ENCODE measurements at places on chromosomes 7 and 10. TPM values are rescaled to one million over a fixed set of nuclear protein-coding genes. Genes with fewer than 3 reads are reported as not detected.
A peak's percentile ranks its signal among the peaks of the same experiment; 100 is the strongest.

DNA sequence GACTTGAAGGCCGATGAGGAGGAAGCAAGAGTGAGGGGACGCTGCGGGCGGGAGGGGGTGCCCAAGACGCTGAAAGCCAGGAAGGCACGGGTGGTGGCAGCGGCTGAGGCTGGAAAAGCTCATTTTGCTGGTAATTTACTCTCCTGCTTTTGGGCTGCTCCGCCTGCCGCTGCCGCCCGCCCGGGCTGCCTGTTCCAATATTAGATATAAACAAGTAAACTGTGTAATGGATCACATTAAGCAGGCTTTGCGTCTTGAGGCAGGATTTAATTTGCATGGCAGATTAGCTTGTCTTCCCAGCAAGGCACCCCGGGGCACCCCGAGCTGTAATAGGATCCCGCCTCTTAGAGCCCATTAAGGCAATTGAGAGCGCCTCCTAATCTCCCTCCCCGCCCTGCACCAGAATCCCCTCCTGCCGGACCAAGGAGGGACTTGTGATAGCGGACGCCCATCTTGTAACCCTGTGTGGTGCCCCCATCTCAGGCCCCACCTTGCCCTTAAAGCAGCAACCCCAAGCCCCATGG lies 46.1 kb upstream of the SLF2 start:
- no peak overlapping the region for H3K4me3 ChIP-seq
- peaks cover 2% of the 10 kb centered on the region for H3K4me1 ChIP-seq
- H3K27ac ChIP-seq = no peak overlapping the region
- DNase-seq = no peak

DNA sequence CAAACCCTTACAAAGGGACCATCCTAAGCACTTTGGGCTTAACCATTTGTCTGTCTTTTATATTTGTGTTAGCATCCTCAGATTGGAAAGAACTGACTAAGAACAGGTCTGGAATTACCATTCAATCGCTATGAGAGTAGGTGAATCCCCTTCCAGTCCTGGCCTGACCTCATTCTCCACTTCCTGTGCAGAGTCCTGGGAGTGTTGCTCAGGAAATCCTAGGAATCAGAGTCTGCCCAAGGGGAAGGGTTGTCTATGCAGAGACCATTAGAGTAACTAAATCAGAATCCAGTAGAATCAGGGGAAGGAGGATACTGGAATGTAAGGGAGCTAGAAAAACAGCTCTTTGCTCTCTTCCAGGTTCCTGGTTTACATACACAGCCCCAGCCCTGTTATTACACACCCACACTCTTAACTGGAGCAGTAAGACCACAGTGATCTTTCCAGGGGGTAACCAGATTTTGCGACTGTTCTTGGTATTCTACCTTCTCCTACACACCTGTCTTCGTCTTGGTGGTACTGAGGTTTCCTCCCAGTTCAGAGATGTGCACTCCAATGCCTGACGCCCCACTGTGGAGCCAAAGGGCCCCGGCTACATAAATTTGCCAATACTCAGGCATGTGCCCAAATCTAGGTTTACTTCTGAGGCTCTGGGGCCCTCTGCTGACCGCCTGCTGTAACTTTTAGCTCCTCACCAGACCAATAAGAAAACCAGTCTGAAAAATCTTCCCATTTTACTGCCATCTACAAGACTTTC lies 103.7 kb downstream of the RNF216 start:
- peak; percentile 70 for DNase-seq
- no peak overlapping the region for H3K4me3 ChIP-seq
- peak overlapping the region; percentile 20 for H3K27ac ChIP-seq
- no peaks in the 10 kb centered on the region for H3K27me3 ChIP-seq

- peaks cover 44% of the 10 kb centered on the region for H3K27me3 ChIP-seq
- H3K36me3 ChIP-seq = no peaks in the 10 kb centered on the region
- H3K4me1 ChIP-seq = peaks cover 5% of the 10 kb centered on the region
- no peak overlapping the region for H3K27ac ChIP-seq
These were observed 3.8 kb upstream of the DNAH11 start for GRCh38 chr7:21538936-21539495.

- H3K4me1 ChIP-seq = peaks cover 14% of the 10 kb centered on the region
- no peak overlapping the region for H3K27ac ChIP-seq
- no peak overlapping the region for H3K4me3 ChIP-seq
- H3K27me3 ChIP-seq = no peaks in the 10 kb centered on the region
- H3K36me3 ChIP-seq = no peaks in the 10 kb centered on the region
These were observed 143.8 kb upstream of the TMEM106B start for GRCh38 chr7:12067156-12067831.

- no peaks in the 10 kb centered on the region for H3K4me1 ChIP-seq
- H3K36me3 ChIP-seq = no peaks in the 10 kb centered on the region
- peak; percentile 73 for DNase-seq
- H3K4me3 ChIP-seq = no peak overlapping the region
- no peak overlapping the region for H3K27ac ChIP-seq
- H3K27me3 ChIP-seq = peaks cover 15% of the 10 kb centered on the region
These were observed 43.1 kb upstream of the LBX1 start for GRCh38 chr10:101272229-101272868.

DNA sequence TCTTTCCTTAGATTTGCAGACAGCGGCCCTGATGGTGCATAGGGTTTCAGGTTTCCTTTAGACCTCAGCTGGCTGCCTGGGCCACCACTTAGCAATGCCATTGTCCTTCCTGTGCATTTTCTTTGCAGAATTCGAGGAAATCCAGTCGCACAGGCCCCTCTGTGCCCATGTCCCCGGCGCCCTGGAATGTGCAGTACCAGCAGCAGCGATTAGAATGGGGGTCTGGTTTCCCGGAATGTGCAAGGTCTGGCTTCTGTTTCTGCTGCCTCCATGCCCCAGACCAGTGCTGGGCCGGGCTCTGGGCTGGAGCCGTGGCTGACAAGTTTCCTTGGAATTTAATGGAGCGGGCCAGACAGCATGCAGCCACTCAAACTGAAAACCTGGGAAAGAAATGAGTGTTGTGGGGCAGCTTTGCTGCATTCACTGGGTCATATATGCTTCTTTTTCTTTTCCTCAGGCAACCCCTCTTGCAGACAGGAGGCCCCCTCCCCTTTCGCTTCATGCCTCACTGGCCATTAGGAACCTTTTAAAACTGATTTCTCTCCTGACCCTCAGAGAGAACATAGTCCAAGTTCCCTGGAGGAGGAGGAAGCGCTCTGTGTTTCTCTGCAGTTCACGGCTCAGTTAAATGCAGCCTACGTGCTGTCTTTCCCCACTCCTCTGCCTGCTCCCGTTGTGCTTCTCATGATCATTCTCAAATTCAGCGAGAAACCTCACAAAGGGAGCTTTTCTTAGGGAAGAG lies 14.4 kb downstream of the HTRA1 start:
- H3K27me3 ChIP-seq = peaks cover 10% of the 10 kb centered on the region
- no peaks in the 10 kb centered on the region for H3K4me1 ChIP-seq
- H3K4me3 ChIP-seq = no peak overlapping the region
- DNase-seq = no peak
- H3K36me3 ChIP-seq = no peaks in the 10 kb centered on the region
- H3K27ac ChIP-seq = no peak overlapping the region

DNA sequence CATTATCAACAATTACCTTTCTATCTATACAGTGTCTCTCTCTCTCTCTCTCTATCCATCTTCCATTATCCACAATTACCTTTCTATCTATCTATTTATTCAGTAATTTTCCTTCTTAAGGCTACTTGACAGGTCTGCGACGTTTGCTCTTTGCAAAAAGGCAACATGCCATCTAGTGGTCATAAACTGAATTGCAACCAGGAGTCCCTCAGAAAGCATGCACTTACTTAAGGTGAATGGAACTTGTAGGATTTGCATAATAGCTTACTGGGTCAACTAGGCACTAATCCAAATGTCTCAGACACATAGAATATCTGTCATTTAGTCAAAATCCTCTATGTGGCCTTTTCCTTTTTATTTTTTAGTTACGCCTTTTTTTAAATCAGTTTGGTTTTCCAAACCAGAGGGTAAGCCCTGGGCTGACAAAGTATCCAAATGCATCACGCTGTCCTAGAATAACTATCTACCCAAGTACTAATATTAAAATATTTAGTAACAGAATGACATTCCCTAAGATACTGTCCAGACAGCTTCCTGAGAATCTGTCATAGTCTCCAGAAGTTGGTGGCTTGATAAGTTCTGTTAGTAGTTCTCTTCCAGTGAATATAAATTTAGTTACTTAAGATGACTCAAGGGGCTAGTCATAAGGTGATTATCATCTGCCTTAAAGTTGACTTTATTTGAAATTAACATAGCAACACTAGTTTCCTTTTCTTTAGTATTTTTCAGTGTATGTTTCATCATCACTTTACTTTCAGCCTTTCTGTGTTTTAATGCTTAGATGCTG lies 208.3 kb downstream of the PPP1R3A start:
- no peaks in the 10 kb centered on the region for H3K36me3 ChIP-seq
- peak; percentile 24 for DNase-seq
- H3K4me1 ChIP-seq = no peaks in the 10 kb centered on the region
- H3K4me3 ChIP-seq = no peak overlapping the region

The ABCB4 gene
- not detected for total RNA-seq

The SPDYE2 gene
- total RNA-seq = not detected

The GPR141 gene
- total RNA-seq = not detected

The LMOD2 gene
- total RNA-seq = not detected

DNA sequence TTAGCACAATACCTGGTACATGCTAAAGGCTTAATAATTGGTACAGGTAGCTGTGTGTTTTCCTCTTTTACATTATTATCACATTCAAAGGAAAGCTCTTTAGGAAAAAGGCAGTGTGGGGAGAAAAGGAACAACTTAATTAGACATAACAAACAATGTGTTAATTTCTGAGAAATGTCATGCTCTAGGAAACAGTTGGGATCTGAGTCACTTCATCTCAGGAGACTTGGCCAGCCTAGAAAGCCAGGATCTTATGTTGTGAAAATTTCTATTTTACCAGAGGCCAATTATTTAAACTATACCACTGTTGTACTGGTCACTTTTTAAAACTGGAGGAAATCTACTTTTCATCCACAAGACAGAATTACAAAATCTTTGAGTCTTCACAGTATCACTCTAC lies 39.6 kb downstream of the ARMH3 start:
- DNase-seq = no peak
- no peaks in the 10 kb centered on the region for H3K4me1 ChIP-seq
- H3K36me3 ChIP-seq = peaks cover 7% of the 10 kb centered on the region
- H3K4me3 ChIP-seq = no peak overlapping the region
- no peak overlapping the region for H3K27ac ChIP-seq

- H3K27me3 ChIP-seq = no peaks in the 10 kb centered on the region
- peaks cover 87% of the 10 kb centered on the region for H3K4me1 ChIP-seq
- no peak overlapping the region for H3K27ac ChIP-seq
- H3K36me3 ChIP-seq = peaks cover 11% of the 10 kb centered on the region
These were observed 23.3 kb upstream of the PCGF5 start for GRCh38 chr10:91197127-91197526.

The OR6V1 gene
- total RNA-seq = not detected

- peaks cover 18% of the 10 kb centered on the region for H3K36me3 ChIP-seq
- H3K4me1 ChIP-seq = peaks cover 31% of the 10 kb centered on the region
- H3K27me3 ChIP-seq = no peaks in the 10 kb centered on the region
- peak overlapping the region; percentile 86 for H3K4me3 ChIP-seq
These were observed 778 bp upstream of the TRIM8 start for GRCh38 chr10:102643336-102644065.

The ZNF853 gene
- 1.2 TPM for total RNA-seq

GRCh38 chr10:129513312-129513711 lies 46.3 kb downstream of the MGMT start:
- H3K4me3 ChIP-seq = no peak overlapping the region
- DNase-seq = no peak
- no peak overlapping the region for H3K27ac ChIP-seq
- H3K36me3 ChIP-seq = peaks cover 13% of the 10 kb centered on the region
- H3K27me3 ChIP-seq = no peaks in the 10 kb centered on the region

GRCh38 chr7:142131439-142132185 lies 20.1 kb downstream of the MGAM2 start:
- H3K27me3 ChIP-seq = peaks cover 8% of the 10 kb centered on the region
- no peak overlapping the region for H3K4me3 ChIP-seq
- no peaks in the 10 kb centered on the region for H3K36me3 ChIP-seq
- H3K4me1 ChIP-seq = no peaks in the 10 kb centered on the region

DNA sequence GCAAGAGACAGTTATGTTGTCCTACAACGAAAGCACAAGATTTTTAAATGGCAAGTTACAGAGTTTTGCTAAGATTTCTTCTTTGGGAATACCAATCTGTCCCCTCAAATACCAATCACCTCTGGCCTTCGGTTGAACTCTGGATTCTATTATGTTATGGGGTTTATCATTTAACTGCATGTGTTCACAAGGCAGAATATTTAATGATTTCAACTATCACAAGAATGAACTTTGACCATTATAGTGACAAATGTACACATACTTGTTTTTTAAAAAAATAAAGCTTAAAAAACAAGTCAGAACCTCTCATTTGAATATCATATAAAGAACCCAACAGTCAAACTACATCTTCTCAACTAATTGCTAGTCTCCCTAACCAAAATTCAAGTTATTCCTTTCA lies 11.3 kb downstream of the OAT start:
- H3K27ac ChIP-seq = no peak overlapping the region
- H3K4me3 ChIP-seq = no peak overlapping the region
- H3K27me3 ChIP-seq = no peaks in the 10 kb centered on the region
- peaks cover 30% of the 10 kb centered on the region for H3K36me3 ChIP-seq
- DNase-seq = no peak

DNA sequence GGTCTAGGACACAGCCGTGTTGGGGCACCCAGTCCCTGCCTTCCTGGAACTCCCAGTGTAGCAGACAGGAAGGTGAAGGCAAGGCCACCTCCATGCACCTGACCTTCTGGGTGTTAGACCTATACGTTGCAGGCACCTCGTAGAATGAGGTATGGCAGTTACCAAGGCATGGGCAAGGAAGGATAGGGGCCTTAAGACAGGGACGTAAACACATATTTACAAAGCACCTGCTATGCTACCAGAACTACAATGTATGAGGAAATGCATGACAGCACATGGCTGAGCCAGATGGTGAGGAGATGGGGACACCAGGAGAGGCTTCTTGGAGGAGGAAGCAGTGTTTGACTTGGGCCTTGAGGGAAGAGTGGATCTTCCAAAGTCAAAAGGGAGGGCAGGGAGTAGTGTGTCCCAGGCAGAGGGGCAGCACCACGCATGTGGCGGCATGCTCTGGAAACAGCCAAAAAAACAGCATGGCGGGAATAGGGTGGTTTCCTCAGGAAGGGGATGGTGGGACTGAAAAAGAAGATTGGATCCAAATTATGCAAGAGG lies 231.2 kb downstream of the FANK1 start:
- no peak overlapping the region for H3K4me3 ChIP-seq
- H3K27me3 ChIP-seq = no peaks in the 10 kb centered on the region
- H3K4me1 ChIP-seq = no peaks in the 10 kb centered on the region
- DNase-seq = no peak

The TWNK gene
- 12.8 TPM for total RNA-seq

The BAMBI gene
- total RNA-seq = 0.33 TPM

The RPEL1 gene
- total RNA-seq = 0.10 TPM

- H3K4me3 ChIP-seq = no peak overlapping the region
- H3K27me3 ChIP-seq = no peaks in the 10 kb centered on the region
- no peak overlapping the region for H3K27ac ChIP-seq
- H3K36me3 ChIP-seq = no peaks in the 10 kb centered on the region
- H3K4me1 ChIP-seq = no peaks in the 10 kb centered on the region
- no peak for DNase-seq
These were observed 357.1 kb downstream of the PCLO start for GRCh38 chr7:82805527-82805960.

- no peaks in the 10 kb centered on the region for H3K36me3 ChIP-seq
- no peak overlapping the region for H3K4me3 ChIP-seq
- H3K4me1 ChIP-seq = peaks cover 12% of the 10 kb centered on the region
- H3K27me3 ChIP-seq = peaks cover 34% of the 10 kb centered on the region
- H3K27ac ChIP-seq = no peak overlapping the region
- DNase-seq = no peak
These were observed 1.5 kb upstream of the RELN start for GRCh38 chr7:103990991-103991390.

All from activated CD4-positive, alpha-beta memory T cell treated with anti-CD3 and anti-CD28 coated beads for 36 hours (primary cell).